ENCODE measurements at places on chromosomes 3 and 15. TPM values are rescaled to one million over a fixed set of nuclear protein-coding genes. Genes with fewer than 3 reads are reported as not detected.

GRCh38 chr3:52441772-52442332 lies 3.1 kb downstream of the SEMA3G start:
- no peak overlapping the region for H3K27ac ChIP-seq
- no peaks in the 10 kb centered on the region for H3K27me3 ChIP-seq
- DNase-seq, result no peak
- H3K36me3 ChIP-seq, result no peaks in the 10 kb centered on the region
- H3K4me3 ChIP-seq, result no peak overlapping the region

ANKRD63 gene
- not detected for total RNA-seq

RAF1 gene
- 72.4 TPM for total RNA-seq

DNA sequence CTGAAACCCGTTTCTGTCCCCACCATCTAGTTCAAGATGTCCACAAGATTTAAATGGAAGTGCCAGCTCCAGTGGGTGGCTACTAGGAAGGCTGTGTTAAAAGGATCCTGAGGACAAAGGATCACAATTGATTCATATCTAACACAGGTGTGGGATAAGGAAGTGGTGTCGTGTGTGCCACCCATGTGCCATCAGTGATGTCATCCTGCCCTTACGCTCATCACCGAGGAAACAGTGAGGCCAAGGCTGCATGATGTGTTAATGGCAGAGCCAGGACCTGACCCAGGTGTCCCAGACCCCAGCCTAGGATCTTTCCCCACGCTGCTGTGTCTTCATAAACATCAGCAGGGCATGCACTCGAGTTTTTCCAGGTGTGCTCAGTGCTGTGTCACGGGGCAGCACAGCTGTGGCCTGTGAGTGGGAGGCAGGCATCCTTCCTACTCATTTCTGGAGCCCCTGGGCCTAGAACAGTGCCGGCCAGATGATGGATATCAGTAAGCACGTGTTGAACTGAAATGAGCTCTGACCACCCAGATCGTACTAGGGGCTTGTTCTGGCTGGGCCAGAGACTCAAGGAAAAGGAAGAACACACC lies 10.6 kb upstream of the TGM5 start:
- no peaks in the 10 kb centered on the region for H3K36me3 ChIP-seq
- DNase-seq, result no peak
- no peaks in the 10 kb centered on the region for H3K27me3 ChIP-seq
- no peak overlapping the region for H3K27ac ChIP-seq

DNA sequence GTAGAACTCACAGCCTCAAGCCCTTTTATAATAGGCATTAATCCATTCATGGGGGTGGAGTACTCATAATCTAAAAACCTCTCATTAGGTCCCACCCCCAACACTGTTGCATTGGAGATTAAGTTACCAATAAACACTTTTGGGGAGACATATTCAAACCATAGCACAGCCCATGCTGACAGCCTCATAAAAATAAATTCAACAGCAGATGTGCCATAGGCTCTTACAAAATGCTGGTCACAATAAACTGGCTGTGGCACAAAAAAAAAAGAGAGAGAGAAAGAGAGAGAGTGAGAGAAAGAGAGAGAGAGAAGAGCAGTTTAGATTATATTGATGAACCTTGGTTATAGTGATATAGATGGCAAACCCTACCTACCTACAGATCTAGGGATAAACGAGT lies 1000.9 kb downstream of the TUSC7 start:
- H3K27ac ChIP-seq, result no peak overlapping the region
- no peaks in the 10 kb centered on the region for H3K36me3 ChIP-seq
- H3K4me1 ChIP-seq, result no peaks in the 10 kb centered on the region
- no peak overlapping the region for H3K4me3 ChIP-seq
- DNase-seq, result no peak

DNA sequence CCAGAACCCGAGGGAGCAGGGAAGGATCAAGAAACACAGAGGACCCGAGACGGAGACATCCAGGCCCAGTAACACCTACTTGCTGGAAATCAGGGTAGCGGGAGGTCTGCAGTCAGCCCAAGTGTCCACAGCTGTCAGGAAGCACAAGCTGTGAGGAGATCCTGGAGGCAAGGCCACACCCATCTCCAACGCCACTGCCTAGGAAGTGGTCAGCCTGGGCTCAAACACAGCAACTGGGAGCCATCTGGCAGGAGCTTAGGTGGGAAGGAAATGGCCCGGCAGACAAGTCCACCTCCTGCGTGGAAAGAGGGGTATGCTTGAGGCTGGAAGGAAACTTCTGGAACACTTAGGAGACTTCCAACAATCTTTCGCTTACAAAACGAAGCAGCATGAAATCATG lies 407.1 kb downstream of the VPS13C start:
- H3K4me1 ChIP-seq, result no peaks in the 10 kb centered on the region
- no peak for DNase-seq
- no peaks in the 10 kb centered on the region for H3K36me3 ChIP-seq

GOLGA8M gene
- total RNA-seq, result not detected

- H3K27me3 ChIP-seq, result peaks cover 4% of the 10 kb centered on the region
- H3K4me3 ChIP-seq, result no peak overlapping the region
- no peak overlapping the region for H3K27ac ChIP-seq
- no peaks in the 10 kb centered on the region for H3K4me1 ChIP-seq
These were observed 44.4 kb downstream of the PDZRN3 start for GRCh38 chr3:73580343-73580742.

GRCh38 chr3:127717357-127718244 lies 44.8 kb downstream of the ABTB1 start:
- no peaks in the 10 kb centered on the region for H3K36me3 ChIP-seq
- H3K27me3 ChIP-seq, result no peaks in the 10 kb centered on the region
- H3K27ac ChIP-seq, result no peak overlapping the region
- H3K4me3 ChIP-seq, result no peak overlapping the region
- no peak for DNase-seq
- no peaks in the 10 kb centered on the region for H3K4me1 ChIP-seq

RASSF1 gene
- total RNA-seq, result 15.9 TPM

C15orf62 gene
- 0.23 TPM for total RNA-seq

DNA sequence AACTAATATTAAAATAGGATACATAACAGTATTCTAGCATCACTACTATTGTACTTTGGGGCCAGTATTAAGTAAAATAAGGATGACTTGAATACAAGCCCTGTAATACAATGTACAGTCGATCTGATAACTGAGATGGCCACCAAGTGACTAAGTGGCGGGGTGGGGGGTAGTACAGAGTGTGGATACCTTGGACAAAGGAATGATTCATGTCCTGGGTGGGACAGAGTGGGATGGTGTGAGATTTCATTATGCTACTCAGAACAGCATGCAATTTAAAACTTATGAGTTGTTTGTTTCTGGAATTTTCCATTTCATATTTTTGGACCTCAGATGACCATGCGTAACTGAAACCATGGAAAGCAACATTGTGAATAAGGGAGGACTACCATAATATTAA lies 46.0 kb downstream of the SLC7A14 start:
- no peak overlapping the region for H3K27ac ChIP-seq
- no peaks in the 10 kb centered on the region for H3K36me3 ChIP-seq
- no peaks in the 10 kb centered on the region for H3K4me1 ChIP-seq
- no peaks in the 10 kb centered on the region for H3K27me3 ChIP-seq
- no peak for DNase-seq

SCN11A gene
- not detected for total RNA-seq

DNA sequence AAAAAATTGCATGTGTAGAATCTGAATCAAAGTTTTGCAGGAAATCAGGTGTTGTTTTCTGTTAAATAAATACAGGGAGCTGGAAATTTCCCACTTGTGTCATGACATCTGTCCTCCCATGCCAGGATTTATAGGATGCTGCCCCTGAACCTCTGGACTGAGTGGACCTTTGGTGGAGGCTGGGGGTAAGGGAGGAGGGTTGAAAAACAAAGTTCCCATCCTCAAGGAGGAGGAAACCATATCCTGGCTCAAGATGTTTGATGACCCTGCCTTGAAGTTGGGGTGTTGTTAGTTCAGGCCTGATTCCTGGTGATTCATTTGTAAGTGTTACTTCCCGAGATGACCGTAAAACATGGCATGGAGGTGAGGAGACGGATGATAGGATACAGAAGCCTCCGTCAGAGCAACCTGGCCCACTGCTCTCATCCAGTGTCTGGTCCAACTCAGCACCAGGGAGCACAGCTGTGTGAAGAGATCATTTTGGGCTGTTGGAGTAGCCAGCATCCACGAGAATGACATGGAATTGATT lies 223.6 kb downstream of the CACNA2D3 start:
- no peaks in the 10 kb centered on the region for H3K4me1 ChIP-seq
- H3K27me3 ChIP-seq, result no peaks in the 10 kb centered on the region
- no peak for DNase-seq
- no peak overlapping the region for H3K4me3 ChIP-seq
- H3K36me3 ChIP-seq, result no peaks in the 10 kb centered on the region
